ENCODE measurements at places on chromosomes 11 and 22. TPM values are rescaled to one million over a fixed set of nuclear protein-coding genes. Genes with fewer than 3 reads are reported as not detected.

The PATE4 gene
- not detected for total RNA-seq

The OR8K3 gene
- not detected for total RNA-seq

The RNF214 gene
- 21.6 TPM for total RNA-seq

The MUC6 gene
- total RNA-seq = not detected

The PITPNM1 gene
- 122 TPM for total RNA-seq

The LRRC4C gene
- total RNA-seq = not detected

The ZNF70 gene
- 2.0 TPM for total RNA-seq

The ANKK1 gene
- total RNA-seq = 0.49 TPM

The FERMT3 gene
- total RNA-seq = 142 TPM

The SULT4A1 gene
- total RNA-seq = 0.29 TPM

The ADAMTS15 gene
- total RNA-seq = not detected

The PRG2 gene
- 2.4 TPM for total RNA-seq

The AGBL2 gene
- 4.3 TPM for total RNA-seq

The CASP12 gene
- not detected for total RNA-seq

The SLC1A2 gene
- 0.14 TPM for total RNA-seq

The MS4A6E gene
- not detected for total RNA-seq

The GLYATL2 gene
- not detected for total RNA-seq

The OLFML1 gene
- total RNA-seq = not detected
